ELF-1 (cell line): ENCODE measurements at places on chromosomes 7 and 10.

GRCh38 chr7:46099076-46099475, 178.0 kb upstream of the IGFBP3 start:
- DNase-seq = no peak

DNA sequence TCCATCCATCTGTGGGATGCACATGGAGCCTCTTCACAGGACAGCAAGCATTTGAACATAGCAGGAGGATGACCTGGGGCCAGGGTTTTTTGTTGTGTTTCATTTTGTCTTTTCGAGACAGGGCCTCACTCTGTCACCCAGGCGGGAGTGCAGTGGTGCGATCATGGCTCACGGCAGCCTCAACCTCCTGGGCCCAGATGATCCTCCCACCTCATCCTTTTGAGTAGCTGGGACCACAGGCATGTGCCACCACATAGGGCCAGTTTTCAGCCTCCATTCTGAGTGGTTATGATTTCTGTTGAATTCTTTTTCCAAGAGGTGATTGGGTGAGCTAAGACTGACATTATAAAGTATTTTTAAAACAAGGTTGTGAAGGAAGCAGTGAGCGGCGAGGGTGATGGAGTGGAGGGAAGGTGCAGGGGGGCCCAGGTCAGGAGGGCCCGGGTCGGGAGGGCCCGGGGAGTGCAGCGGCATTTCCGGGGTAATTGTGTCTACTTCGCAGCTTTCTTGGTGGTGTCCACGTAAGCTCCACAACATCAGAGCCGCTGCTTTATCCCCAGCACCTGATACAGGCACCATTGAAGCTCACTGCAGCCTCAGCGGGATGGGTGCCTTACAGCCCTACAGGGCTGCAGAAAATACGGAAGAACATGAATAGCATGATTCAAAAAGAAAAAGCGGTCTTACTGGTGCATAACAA, 12.0 kb upstream of the LARP4B start:
- no peak for DNase-seq

DNA sequence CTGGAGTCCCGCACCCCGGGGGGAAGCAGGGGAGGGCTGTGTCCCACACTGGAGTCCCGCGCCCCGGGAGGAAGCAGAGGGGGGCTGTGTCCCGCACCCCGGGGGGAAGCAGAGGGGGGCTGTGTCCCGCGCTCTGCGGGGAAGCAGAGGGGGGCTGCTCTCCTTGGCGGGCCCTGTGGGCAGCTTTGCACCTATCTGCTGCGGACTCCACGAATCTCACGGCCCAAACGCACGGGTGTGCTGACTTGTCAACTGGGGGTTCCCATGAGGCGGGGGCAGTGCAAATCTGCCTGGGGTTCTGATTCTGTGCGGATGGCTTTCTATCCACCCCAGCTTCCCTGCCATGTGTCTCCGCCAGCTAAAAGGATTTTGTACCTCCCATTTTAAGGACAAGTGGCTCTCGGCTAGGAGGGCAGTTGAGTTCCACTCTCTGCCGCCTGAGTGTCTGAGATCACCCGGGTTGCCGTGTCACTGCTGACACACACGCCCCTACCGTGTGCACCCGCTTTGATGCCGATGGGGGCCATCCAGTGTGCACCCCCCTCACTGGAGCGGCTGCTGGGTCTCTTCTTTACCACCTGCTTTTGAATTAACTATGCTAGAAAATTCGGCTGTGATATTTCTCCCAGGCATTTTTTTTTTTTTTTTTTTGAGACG, 20.5 kb downstream of the GPER1 start:
- DNase-seq = no peak

DNA sequence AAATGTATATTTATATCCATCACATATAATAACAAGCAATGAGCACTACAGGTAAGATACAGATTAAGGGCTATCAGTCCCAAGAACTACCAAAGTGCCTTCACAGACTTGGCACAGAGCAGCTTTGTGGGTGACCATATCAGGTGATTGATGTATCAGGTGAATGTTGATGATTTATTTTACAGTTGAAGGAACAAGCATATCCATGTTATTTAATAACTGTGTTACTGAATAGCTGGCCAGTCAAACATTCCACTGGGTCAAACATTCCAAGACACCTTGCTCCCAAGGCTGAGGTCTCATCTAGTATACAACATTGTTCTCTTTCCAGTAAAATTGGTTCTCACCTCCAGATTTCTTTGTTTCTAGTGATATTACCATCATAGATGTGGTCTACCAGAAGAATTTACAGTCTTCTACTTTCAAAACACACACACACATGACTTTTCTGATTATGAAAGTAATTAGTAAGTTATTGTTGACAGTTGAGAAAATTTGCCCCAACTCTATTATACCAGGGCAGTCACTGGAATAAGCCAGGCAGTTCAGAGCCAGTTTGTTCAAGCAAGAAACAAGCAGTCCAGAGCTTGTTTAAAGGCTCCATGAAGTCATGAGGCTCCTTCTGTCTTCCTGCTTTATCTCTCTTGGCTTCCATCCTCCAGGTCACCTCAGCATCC, 68.2 kb downstream of the ELAPOR2 start:
- no peak for DNase-seq

- no peak for DNase-seq
Observed at GRCh38 chr7:126637538-126637937, 615.2 kb downstream of the GRM8 start.

DNA sequence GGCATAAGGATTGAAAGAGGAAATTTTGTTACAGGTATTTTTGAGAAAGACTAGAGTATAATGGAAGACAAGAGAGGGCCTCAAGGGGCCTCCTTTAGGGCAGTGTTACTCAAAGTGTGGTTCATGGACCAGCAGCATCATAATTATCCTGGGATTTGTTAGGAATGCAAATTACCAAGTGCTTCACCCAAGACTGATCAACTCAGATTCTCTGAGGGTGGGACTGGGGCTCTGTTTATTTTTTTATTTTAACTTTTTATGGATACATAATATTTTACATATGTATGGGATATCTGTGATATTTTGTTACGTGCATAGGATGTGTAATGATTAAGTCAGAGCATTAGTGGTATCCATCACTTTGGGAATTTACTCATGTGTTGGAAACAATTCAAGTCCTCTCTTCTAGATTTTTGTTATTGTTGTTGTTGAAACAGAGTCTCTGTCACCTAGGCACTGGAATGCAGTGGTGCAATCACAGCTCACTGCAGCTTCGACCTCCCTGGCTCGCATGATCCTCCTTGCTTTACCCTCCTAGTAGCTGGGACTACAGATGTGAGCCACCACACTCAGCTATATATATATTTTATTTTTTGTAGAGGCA, 2.2 kb upstream of the KCTD7 start:
- no peak for DNase-seq

DNA sequence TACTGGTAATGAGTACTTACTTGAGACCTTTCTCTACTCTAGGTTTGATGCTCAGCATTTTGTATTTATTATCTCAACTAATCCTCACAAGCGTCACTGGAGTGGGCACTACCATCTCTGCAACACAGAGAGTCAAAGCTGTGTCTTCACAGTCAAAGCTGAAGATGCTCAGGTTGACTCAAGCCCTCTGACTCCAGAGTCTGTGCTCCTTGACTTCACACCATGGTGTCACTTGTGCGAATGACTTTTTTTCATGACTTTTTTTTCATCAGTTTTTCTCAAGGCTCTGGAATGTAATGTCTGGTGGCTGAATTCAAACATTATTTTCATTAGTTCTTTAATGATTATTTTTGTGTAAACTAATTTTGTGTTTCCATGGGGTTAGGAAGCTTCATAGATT, 30.4 kb upstream of the TARP start:
- DNase-seq = no peak

DNA sequence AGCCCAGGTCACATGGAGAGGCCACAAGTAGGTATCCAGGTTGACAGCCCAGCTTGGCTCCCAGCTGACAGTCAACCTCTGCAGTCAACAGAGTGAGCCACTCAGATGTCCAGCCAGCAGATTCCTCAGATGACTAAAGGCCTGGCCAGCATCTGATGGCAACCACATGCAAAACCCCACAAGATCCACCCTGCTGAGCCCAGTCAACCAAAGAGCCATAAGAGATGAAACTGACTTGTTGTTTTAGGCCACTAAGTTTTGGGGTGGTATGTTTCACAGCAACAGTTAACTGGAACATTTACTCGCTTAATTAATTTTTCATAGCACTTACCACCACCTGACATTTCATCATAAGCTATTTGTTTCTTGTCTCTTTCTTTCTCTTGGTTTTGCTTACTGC, 107.3 kb upstream of the KDM7A start:
- no peak for DNase-seq

GRCh38 chr7:24784277-24784676, 27.0 kb upstream of the GSDME start:
- DNase-seq = no peak

- no peak for DNase-seq
Observed at GRCh38 chr10:62183442-62183841, 85.2 kb downstream of the RTKN2 start.

- DNase-seq = peak; percentile 28
Observed at GRCh38 chr7:27745064-27745583, 5.2 kb downstream of the TAX1BP1 start.

- DNase-seq = no peak
Observed at GRCh38 chr7:132450188-132450587, 126.1 kb downstream of the PLXNA4 start.

DNA sequence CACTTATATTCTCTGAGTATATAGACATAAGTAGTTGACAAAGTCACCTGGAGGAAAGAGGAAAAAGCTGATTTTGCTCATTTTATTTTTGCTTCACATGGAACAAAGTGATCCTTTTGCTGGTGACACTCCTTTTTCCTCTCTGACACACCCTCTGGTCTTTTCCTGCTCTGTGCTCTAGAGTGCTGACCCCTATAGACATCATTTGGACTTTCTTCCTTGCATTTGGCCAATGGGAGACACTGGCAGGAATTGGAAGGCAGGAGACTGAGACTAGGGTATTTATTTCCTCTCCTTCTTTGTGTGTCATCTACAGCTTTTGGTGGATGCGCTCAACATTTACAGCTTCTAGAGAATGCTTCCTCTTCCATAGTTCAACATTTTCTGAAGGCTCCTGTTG, 1078.1 kb downstream of the SORCS1 start:
- no peak for DNase-seq

DNA sequence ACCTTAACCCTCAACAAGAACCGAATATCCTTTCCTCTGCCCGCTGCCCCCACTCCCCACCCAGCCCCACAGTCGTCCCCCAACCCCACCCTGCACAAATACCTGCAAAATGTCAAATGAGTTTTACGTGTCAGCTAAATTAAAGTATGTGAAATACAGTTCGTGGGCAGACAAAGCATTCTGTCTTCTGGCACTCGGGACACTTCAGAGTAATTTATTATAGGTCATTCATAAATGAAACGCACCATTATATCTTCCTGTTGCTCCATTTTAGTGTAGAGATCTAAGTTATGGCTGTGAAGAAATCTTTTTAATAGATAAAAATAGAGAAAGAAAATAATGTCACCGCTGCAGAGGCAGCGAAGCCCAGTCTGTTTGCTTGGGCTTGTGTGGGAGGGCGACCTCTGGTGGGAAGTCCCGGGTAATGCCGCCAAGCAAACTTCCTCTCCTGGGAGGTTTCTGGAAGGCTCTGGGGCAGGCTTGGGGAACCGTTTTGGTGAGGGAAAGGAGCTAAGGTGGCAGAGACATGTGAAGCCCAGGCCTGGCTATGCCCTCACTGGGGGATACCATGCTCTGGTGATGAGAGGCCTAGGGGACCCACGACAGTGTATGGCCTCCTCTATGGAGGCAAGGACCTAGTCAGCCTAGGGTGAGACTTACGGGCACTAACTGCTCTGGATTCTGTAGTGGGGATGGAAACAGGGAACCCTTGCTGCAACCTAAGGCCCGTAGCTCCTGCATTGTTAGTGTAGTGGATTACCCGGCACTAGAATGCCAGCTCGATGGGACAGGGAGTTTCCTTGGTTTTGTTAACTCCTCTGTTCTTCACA, 604.9 kb downstream of the LRMDA start:
- DNase-seq = peak; percentile 83

GRCh38 chr7:151167197-151167961, at the start of gene GBX1:
Gene GBX1, minus strand, starts transcription at chr7:151167694. Its CDS starts 146 bp downstream, at chr7:151167548.
- peak; percentile 47 for DNase-seq

DNA sequence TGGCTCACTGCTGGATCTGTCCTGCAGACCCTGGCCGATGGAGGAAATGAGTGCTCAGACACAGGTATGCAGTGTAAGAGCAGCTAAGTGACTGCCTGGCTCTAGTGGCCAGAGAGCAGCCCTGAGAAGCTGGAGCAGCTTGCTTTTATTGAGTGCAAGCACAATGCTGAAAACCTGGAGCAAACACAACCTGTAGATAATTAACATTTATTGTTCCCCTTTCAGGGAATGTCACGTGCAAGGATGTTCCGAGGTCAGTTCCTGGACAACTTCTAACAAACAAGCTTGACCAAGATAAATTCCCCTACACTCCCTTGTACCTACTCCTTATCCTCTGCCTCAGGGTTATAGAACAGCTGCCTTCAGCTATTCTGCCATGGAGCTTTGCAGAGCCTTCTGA, 31.3 kb downstream of the DDC start:
- DNase-seq = no peak

DNA sequence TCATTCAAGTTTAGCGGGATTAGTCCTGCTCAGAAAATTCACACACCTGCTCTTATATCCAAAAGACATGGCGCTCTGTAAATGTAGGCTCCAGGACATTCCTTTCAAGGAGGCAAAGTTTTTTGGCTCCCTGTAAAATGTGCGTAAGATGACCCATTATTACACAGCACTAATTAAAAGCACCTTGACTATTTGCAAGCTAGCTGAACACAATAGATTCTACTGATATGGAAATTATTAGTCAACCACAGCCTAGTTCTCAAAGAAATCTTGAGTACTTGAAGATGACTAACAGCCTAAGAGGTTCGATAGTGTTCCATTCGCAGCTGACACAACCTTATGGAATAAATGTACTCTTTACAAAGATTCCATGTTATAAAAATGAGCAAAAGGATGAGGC, 175.2 kb downstream of the BMPER start:
- no peak for DNase-seq

DNA sequence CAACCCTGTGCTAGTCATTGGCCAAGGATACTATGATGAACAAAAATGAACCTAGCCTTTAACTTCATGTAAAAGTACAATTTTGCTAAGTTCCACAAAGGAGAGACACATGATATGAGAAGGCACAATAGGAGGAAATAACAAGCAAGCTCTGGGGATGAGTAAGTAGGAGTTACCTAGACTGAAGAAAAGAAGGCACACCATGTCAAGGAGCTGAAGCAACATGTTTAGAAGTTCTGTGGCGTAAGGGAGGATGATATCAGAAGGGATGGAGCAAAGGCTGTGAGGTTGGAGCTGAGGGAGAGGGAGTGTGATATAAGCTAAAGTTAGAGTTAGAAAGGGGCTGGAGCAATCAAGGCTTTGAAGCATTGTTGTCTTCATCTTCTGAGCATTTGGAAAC, 25.6 kb downstream of the KIFBP start:
- no peak for DNase-seq

GRCh38 chr7:114622221-114622620, 207.6 kb downstream of the FOXP2 start:
- no peak for DNase-seq

DNA sequence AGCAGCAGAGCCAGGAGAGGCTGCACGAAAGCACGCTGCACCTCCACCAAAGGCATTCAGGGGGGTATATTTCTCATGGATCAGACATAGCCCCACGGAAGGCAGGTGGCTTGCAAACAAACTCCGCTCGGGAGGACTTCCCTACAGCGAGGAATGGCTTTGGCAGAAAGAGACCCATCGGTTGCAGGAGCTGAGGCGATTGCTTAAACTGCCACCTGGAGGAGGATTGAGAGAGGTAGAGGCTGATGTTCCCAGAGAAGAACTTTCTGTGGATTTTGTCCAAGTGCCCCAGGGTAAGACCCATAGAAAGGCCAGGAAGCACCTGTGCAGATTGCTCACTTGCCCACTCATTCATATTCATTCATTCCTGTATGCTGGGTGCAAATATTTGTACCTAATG, 89.1 kb downstream of the NEUROD6 start:
- DNase-seq = peak; percentile 27

- DNase-seq = no peak
Observed at GRCh38 chr10:70756700-70757360, 28.3 kb downstream of the TBATA start.
